ENCODE measurements at places on chromosomes 6 and 20. TPM values are rescaled to one million over a fixed set of nuclear protein-coding genes. Genes with fewer than 3 reads are reported as not detected.

- DNase-seq: peak; percentile 71
Measured at GRCh38 chr6:35415065-35415891, 36.9 kb upstream of the FANCE start.

GRCh38 chr6:17525637-17526036, 74.5 kb upstream of the FAM8A1 start:
- DNase-seq: no peak

- no peak for DNase-seq
Measured at GRCh38 chr20:5156675-5157448, 30.1 kb downstream of the CDS2 start.

DNA sequence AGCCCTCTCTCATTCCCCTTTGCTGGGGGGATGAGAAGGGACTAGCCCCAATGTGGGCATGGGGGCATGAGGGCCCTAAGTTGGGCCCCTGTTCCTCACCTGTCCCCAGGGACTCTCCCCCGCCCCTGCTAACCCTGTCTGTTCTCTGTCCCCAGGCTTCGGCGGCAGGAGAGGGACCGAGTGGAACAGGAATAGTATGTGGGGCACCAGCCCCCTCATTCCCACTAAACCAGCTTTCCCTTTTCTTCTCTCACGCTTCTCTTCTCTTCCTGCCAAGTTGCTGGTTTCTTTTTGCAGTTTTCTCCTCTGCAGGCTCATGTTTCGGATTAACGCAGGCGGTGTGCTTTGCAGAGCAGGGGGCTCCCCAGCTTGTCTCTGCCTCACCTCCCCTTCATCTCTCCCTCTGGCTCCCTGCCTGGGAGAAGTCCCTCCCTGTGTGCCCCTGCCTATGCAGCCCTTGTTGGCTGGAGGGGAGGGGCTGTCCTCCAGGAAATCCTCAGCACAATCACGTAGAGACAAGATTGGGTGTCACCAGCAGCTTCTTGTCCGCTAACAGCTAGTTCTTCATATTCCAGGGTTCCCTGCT, 7.9 kb downstream of the TMEM63B start:
- DNase-seq: no peak

GRCh38 chr20:10854976-10855375, 181.2 kb upstream of the JAG1 start:
- peak; percentile 31 for DNase-seq

DNA sequence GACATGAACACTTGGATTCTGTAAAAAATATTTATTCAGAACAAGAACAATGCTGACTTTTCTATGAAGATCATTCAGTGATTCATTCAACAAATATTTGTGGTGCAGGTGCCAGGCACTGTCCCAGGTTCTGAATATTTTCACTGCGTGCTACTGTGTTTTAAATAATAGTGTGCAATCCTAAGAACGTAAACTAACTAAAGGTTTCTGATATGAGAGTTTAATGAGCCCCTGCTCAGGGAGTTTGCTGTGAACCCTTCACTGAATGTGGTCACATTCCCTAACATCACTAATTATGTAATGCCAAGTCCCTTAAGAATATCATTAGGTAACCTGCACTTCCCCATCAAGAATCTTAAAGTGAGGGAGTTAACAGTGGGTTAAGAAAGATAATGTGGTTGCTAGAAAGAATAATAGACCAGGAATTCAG, 1.7 kb upstream of the TMEM170B start:
- peak; percentile 58 for DNase-seq

DNA sequence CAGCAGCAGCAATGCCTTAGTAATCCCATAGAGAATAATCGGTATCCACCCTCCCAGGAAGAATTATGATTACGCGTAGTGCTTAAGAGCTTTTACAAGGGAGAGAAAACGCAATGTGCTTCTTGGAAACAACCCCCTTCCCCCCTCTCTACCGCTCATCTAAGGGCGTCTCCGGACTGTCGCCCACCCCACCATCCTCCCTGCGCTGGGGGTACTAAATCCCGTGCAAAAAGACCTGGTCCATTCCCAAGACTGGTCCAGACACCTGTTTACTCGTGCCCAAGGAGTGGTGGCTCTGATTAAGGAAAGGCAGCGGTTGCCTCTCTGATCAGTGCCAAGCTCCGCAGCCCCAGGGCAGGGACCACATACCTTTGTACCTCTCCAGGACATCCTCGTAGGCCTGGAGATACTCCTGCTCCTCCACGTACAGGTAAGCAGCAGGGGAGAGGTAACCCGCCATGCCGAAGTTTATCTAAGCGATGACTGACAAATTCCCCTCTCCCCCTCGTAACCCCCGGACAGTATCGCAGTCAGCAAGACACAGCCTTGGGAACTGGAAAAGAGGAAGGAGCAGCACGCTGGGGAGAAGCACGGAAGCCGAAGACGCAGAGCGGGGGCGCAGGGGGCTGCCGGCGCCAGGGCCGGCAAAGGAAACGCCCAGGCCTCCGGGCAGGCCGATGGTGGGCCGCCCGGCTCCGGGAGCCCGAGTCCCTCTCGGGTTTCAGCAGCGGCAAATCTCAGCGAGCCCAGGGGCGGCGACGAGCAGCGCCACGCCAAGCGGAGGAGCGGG, 112.0 kb upstream of the BEND6 start:
- no peak for DNase-seq

DNA sequence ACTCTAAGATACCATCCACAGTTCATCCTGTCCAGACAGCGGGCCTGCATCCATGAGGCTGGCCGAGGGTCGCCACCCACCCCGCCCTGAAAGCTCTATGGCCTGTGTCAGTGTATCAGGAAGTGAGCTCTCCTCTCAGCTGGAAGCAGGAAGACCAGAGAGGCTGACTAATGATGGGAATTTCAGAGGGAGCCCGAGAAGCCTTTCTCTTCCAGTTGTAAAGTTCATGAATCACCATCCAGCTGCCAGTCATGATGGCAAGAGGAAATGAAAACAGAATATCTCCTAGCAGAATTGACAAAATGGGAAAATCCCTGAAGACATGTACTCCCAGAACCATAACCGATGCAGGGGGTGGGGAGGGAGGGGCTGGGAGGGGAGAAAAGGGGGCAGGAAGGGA, 109.6 kb upstream of the RPS6KA2 start:
- peak; percentile 87 for DNase-seq

DNA sequence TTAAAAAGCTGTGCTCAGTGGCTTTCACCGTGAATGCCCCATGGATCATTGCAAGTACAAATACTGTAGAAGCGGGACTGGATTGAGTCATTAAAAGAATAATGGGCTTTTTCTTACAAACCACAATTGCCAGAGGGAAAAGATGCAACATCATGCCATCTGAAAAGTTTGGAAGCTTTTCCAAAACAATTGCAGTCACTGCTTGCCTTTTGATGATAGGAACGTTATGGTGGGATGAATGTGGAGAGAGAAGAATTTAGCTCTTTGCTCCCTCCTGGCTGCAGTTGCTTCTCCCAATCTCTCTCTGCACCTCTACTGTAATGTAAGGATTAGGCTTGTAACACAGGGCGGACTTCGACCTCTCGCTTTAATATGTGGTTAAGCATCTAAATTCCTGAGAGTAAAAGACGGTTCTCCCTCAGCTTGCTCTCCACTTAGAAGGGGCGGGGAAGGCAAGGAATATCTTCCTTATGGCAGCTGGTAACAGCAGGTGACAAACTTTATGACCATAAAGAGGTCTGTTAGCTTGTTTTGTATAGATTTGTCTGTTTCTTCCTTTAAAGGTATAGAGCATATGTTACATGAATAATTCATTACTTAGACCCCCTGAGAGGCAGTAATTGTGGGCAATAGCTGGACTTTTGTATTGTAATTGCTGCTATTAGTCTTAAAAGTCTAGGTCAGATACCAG, 376.1 kb downstream of the UTRN start:
- peak; percentile 30 for DNase-seq

DNA sequence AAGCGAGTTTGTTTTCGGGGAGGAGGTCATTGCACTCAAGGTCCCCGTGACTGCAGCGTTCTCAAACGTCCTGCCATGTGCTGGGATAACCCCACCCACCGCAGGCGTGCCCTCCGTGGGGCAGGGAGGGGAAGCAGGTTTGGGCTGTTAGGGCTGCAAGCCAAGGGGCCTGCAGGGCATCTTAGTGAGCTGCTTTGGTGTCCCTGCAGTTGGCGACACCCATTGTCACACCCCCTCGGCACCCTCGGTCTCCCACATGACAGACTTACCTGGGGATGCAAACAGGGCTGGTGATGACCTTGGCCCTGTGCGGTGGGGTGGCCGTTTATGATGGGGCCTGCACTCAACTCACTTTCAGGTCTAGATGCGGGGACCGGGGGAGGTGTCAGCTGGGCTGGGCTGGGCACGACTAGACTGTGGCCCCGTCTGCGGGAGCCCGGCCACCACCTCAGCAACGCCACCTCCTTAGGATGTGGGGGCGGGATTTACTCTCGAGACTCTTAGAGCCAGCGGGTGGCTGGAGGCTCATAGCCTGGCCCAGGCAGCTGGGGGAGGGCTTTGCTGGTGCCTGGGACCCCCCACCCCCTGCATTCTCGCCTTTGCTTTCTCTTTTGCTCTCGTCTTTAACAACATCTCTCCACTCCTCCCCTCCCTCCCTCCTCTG, 6.5 kb upstream of the GATA5 start:
- DNase-seq: no peak

DNA sequence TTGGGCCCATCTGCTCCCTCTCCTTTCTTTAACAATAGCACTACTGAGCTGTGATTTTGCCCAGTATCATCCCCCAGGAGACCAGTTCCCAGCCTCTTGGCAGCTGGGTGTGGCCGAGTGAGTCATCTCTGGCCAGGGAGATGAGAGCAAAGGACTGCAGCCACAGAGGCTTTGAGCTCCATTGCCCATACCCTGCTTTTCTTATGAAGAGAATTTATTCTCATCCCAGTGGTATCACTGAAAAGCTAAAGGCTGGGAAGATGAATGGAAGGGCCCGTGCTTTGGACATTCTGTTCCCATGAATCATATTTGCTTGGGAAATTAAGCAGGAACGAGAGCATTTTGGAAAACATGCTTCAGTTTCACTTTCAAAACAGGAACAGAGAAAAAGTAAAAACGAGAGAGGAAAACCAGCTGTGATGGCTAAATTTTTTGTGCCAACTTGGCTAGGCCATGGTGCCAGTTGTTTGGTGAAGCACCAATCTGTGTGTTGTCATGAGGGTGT, 14.9 kb downstream of the CST3 start:
- peak; percentile 84 for DNase-seq

GRCh38 chr6:5214570-5215052, 46.1 kb downstream of the LYRM4 start:
- peak; percentile 21 for DNase-seq

DNA sequence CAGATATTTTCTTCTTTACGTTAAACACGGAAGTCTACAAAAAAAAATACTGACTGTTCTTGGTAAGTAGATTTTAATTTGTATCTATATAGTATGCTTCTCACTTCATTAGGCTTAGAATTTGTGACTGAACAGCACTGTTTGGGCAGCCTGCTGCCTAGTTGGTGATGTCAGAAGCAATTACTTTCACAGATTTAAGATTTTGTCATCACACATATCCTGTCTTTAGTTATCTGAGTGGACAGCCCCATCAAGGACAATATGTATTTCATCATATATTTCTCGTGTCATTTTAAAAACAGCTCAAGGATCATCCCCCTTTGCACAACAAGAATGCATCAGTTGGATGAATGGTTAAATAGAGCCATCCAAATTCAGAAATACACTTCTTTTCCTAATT, 338.4 kb upstream of the CITED2 start:
- DNase-seq: no peak

GRCh38 chr20:9253006-9253539, 184.2 kb downstream of the PLCB4 start:
- DNase-seq: no peak

DNA sequence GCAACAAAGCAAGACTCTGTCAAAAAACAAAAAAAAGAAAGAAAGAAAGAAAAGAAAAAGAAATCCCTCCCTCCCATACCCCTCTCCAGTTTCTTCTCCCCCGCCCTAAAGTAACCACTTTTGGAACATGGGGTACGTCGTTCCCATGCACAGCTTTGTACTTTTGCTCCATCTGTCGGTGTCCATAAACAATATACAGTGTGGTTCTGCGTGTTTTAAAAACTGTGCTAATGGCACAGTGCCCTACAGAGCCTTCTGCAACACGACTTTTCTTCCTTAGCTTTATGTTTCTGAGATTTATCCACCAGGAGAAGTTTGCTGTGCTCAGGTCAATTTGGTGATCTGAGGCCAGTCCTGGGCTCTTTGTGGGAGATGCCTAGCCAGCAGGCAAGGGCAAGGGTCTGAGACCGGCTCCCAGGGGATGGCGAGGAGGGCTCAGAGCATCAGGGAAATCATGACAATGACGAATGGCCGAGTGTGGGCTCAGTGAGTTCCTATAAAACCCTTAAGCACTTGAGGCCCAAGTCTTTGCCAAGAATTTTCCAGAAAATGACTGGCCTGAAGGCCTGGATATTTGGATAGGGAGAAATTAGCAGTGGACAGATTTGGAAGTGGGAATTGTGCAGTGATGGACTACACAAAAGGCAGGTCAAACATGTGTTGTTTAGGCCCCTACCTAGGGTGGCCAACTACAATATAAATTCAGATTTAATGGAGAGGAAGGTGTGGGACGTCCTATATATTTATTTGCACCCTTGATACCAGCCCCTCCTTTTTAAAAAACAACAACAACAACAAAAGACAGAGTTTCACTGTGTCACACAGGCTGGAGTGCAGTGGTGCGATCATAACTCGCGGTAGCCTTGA, 1.9 kb upstream of the BCAS4 start:
- no peak for DNase-seq

DNA sequence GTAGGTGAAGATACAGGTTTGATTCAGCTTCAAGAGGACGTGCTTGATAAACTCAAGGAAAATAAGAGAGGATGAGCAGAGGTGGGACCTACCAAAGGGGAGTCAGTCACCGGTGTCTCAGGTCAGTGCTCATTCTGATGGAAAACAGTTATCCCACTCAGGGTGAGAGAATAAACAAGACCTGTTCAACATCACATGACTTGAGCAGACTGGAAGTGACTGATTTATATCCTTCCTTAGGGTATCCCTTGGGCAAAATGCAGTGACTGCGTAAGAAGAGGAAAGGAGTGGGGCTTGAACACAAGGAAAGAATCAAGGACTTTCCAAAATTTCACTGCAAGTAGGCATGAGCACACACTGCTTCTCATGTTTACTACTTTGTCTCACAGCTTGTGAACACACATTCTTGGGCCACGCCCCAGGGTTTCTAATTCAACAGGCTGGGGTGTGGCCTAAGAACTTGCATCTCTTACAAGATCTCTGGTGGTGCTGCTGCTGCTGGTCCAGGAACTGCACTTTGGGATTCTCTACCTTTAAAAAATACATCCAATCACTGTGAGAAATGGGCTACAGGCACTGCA, 11.6 kb downstream of the CST3 start:
- DNase-seq: peak; percentile 77

The ZC2HC1B gene
- total RNA-seq: not detected

The CLDN20 gene
- not detected for total RNA-seq

The PTPN1 gene
- total RNA-seq: 18.4 TPM

The ZNF343 gene
- 11.3 TPM for total RNA-seq

The PTGIS gene
- total RNA-seq: 0.13 TPM

The GTSF1L gene
- total RNA-seq: not detected

The ERVFRD-1 gene
- total RNA-seq: not detected

The CLVS2 gene
- total RNA-seq: not detected

The ZBTB12 gene
- 1.3 TPM for total RNA-seq

The TEAD3 gene
- total RNA-seq: 5.3 TPM

The LPA gene
- 0.26 TPM for total RNA-seq

The TTPAL gene
- total RNA-seq: 9.0 TPM

The SRMS gene
- total RNA-seq: 0.79 TPM

The IMPG1 gene
- not detected for total RNA-seq
